Stimulated activated CD4-positive, alpha-beta T cell treated with anti-CD3 and anti-CD28 coated beads, TNF-alpha, amount 100 ng/mL, for 48 hours (primary cell): ENCODE measurements at places on chromosomes 5 and 9.

GRCh38 chr5:143200781-143201398 is 202.6 kb downstream of the NR3C1 start:
- DNase-seq, result no peak

DNA sequence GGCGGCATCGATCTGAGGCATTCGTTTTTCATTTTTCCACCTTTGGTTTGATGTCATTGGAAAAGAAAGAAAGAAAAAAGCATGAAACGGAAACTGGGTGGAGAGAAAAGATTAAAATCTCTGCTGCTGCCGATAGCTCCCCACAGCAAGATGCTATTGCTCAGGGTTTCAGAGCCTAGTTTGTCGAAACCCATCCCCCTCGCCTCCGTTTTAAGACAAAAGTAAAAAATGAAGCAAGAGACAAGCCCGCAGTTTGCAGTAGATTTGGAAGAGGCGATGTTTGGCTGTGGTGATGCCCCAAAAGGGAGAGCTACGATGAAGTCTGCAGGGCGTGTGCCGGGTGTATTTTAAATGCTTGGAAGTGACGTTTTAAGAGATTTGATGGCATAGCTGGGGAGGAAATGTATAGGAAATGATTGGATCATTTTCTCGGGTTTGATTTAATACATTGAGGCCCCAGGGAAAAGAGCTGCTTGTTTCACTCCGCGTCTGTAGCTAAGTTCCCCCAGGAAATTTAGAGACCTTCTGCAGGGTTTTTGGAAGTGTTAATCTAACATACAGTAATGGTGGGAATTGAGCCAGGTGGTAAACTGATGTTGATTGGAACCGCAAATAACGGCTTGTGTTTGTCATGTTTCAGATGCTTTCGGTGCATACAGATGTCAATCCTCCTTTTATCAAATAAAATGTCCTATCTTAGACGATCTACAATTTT is 909 bp downstream of the NDFIP1 start:
- no peak for DNase-seq

DNA sequence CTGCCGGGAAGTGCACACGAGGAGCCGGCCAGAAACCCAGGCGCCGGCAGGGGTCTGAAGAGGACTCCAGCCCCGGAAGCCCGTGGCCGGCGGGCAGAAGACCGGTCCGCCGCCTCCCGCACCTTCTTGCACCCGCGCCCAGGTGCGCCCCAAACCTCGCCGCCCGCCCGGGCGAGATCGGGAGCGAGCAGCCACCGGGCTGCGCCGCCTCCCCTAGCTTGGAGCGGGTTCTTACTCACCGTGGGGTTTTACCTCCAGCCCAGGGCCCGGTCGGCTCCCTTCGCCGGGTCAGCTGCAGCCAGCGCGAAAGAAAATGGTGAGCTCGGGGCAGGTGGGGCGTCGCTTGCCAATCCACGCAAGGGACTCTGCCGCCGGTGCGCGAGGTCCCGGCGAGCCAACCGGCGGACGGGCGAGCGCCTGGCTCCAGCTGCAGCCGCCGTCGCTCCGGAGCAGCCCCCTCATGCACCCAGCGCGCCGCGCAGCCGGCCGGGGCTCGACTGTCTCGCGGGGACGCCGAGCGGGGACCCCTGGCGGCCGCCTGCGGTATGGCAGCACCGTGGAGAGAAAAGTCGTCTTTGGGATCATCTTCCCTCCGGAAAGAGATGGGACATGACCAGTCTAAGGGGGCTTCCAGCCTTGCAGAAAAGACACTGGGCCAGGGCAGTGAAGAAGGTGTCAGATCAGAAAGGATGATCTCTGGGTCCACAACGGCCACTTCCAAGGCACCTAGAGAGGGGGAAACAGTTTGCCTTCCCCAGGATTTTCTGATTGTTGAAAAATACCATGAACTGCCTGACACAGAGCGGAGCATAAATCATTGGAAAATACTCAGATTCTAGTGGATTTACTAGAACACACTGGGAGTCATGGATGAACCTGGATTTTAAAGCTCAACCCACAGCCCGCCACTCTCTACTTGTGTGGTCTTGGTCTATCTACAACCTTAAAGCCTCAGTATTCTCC is at the start of gene MOB3B:
Gene MOB3B, minus strand, starts transcription at position 499 of the 963 bp plus-strand sequence. CDS start 74,264 bp downstream, outside the sequence.
- DNase-seq, result peak; percentile 65

DNA sequence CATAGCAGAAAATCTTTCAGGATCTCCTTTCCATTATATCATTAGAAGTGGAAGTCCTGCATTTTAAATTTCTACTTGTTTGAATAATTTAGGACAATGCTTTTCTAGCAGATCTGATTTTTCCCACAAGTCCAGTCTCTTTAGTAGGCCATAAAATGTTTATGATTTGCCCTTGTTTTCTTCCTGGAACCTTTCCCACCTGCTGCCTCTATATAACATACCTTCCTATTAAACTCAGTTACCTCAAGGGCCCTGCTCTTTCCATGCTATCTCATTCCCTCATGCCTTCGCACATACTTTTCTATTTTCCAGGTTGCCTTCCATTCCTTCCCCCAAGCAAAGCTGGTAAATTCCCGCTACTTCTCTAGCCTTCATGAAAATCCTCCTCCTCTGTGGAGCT is 187.0 kb upstream of the EFNA5 start:
- no peak for DNase-seq

GRCh38 chr5:65840071-65840470 is 86.3 kb upstream of the ERBIN start:
- DNase-seq, result no peak

GRCh38 chr5:68587171-68587570 is 371.6 kb downstream of the PIK3R1 start:
- no peak for DNase-seq

- no peak for DNase-seq
Measured at GRCh38 chr9:109652112-109652511, 127.9 kb upstream of the PALM2AKAP2 start.
